NCI-H1092 (cell line): ENCODE measurements at places on chromosomes 11 and 22.

DNA sequence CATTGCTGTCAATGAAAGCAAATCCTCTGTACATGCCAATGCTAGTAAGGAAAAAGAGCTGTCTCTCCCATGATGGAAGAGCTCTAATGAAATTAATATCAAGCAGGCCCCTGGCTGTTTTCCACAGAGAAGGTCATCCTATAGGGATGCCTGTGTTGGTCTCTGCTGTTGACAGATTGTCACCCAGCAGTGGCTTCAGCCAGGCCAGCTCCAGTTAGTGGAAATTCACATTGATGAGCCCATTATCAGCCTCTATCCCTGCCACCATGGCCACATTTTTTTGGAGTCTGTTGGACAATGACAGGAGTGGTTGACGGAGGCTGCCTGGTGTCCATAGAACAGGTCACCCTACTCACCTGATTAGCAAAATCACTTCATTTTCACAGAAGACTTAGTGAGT lies 104.3 kb downstream of the GGTLC2 start:
- no peak for DNase-seq

- DNase-seq: no peak
Measured at GRCh38 chr11:61061081-61061826, 41.0 kb upstream of the CD5 start.

DNA sequence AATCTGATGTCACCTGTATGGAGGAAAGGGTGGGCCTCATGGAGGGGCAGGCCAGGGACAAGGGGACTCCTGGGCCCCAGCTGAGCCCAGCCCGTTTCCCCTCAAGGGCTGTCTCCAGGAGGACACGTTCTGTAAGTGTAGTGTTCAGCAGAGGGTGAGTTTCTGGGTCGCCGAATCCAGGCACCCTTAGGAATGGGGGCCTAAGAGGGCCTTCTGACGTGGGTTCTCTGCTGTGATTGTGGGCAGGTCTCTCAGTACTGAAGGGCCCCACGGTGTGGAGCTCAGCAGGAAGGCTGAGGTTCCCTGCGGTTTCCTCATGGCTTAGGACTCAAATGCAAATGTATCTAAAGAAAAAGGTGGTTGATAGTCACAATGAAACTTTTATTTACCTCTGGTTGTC lies 6.5 kb downstream of the PTDSS2 start:
- no peak for DNase-seq

DNA sequence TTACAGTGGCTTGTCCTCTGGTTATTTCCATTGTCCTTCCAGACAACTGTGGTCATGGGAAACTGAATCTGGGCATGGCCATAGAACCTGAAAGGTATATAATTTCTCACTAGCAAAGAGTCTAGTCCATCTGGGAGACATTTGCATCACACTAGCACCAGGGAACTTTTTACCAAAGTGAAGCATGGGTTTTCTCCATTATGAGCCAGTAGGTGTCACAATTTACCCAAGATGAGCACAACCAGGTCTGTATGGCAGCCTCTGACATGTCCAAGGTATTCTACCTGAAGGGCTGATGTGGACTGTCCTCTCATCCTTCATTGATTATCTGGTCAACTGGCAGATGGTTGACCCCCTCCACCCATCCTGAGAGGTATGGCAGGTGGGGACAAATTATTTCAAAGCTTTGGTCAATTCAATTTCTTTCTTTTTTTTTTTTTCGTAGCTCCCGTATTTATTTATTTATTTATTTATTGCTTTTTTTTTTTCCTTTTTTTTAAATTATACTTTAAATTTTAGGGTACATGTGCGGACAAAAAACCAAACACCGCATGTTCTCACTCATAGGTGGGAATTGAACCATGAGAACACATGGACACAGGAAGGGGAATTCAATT lies 425.9 kb downstream of the TMEM135 start:
- DNase-seq: no peak

DNA sequence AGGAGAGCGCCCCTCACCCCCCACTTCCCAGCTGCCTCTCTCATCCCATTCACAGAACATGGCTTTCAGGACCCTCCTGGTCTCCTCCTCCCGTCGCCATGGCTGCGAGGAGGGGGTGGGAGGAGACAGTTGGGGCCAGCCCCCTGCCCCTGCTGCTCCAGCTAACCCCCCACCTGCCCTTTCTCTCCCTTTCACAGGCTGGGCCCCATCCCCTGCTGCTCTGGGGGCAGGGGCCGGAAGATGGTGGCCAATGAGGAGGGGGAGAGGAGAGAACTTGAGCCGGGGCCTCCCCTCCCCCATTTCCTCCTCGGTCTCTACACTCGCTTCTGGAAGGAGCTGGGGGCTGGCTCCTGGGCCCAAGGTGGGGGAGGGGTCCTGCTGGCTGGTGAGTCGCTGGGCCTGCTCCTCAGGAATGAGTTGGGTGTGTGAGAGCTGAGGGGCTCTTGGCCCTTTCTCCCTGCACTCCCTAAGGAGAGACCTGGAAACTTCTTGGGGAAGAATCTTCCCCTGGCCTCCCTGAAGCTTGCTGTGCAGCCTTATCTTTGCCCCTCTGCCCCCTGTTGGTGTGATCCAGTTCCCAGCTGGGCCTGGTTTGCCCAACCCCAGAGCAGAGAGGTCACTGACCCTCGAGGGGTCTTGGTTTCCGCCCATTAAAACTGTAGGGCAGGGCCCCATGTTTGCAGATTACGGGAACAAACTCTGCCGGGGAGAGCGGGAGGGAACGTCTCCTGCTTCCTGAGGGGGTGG lies 10.2 kb downstream of the YPEL4 start:
- DNase-seq: no peak

DNA sequence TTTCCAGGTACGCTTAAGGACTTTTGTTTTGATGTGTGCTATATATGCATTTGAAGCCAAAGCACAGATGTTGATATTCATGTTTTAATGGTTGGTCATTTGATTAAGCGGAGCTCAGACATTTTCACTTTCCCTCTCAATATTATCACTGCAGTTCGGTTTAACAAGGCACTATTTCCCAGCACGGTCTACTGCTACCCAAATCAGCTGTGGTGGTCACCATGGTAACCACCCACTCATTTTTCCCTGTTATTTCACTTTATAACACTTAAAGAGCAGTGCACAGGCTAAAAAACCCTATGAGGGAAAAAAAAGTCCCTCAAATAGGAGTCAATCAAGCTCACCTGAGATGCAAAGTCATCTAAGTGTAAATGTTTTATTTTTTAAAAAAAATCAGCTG lies 439.6 kb upstream of the CCDC90B start:
- DNase-seq: no peak
